Stimulated activated CD8-positive, alpha-beta memory T cell treated with anti-CD3 and anti-CD28 coated beads, Interleukin-4, amount 100 ng/mL, for 48 hours (primary cell): ENCODE measurements at places on chromosomes 1 and 21.

- no peak for DNase-seq
Measured at GRCh38 chr1:81498471-81499462, 302.0 kb upstream of the ADGRL2 start.

- DNase-seq, result no peak
Measured at GRCh38 chr1:213087911-213088310, 36.9 kb downstream of the RPS6KC1 start.

- DNase-seq, result no peak
Measured at GRCh38 chr1:236815941-236816340, 20.8 kb downstream of the MTR start.

DNA sequence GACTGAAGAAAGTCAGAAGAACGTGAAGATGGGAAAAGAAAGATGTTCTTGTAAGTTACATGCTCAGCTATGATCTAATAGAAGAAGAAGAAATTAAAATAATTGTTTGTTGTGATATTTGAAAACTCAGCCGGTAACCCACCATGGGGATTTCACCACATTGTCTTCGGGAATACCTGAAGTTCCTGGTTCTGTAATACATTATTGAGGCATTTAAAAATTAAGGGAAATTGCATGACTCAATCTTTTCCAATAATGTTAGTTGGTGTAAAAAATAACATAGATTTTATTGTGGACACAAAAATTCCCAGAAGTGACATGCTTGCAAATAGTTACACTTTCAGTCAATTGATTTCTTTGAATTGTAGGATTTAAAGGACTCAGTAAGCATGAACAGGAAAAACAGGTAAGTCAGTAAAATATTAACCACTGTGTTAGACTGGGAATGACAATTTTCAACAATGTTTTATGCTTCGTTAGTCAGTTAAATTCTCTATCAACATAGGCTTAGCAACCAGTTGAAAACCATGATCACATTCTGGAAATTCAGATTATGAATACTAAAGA lies 745.1 kb downstream of the LTN1 start:
- DNase-seq, result no peak

DNA sequence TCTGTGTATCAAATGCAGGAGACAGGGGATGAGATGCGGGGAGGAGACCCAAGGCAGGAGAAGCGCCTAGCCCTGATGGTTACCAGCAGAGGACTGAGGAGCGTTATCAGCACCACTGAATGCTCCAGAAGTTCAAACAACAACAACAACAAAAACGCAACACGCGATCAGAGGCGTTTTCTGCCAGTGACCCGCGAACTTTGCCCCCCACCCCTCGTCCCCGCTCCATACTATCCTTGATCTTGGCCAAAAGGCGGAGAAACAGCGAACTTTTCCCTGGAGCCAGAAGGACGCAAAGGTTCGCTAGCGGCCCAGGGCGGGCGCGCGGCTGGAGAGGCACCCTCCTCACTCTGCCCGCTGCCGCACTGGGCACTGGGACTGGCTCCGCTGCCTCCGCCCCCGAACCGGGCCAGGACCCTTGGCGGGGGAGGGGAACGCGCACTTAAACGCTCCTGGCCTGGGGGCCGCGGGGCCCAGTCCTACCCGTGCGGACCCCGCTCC lies 699 bp downstream of the ECHDC2 start:
- DNase-seq, result no peak

DNA sequence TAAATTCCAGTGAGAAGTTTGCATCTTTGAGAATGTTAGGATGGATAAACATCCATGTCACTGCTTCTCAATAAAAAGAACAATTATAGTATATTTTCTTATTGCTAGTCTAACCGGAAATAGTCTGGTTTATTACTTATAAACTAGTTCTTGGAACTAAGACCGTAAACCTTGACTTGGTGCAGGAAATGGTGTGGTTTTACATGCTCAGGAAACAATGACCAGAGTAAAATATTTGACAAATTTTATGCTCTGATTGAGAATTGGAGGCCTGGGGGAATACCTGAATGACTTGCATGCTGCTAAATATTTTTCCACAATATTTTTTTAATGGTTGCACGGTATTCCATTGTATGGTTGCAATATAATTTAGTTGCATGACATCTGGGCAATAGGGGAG lies 76.3 kb downstream of the XCL2 start:
- no peak for DNase-seq
